Activated T-cell treated with anti-CD3 and anti-CD28 coated beads for 4 hours (primary cell): ENCODE measurements at places on chromosomes 12 and 14.

DNA sequence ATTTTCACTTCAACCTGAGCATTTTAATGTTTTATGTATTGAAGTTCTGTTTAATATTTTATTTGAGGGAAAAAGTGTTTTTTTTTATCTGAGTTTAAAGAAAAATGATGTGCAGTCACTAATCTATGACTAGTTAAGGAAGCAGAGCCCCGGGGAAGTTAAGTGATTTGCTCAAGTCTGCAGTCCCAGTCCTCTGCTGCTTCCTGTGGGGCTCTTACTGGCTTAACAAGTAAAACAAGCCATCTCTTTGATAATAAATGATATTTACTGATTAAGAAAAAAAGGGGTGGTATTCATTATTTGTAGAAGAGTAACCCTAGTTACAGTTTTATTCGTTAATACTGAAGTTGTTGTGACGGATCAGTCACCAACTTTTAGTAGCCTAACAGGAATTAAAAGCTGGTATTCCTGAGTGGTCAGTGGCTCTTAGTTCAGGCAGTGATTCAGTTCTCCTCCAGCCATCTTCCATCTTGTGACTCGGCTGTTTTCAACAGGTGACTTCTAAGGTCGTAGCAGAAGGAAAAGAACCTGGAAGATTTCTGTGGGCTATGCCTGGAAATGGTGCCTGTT lies 21.7 kb downstream of the BICDL1 start:
- DNase-seq: no peak

GRCh38 chr12:91326058-91327027 lies 143.7 kb upstream of the DCN start:
- peak; percentile 27 for DNase-seq

GRCh38 chr12:496736-497135 lies 37.0 kb downstream of the B4GALNT3 start:
- no peak for DNase-seq

GRCh38 chr14:86055512-86056075 lies 525.6 kb downstream of the FLRT2 start:
- no peak for DNase-seq

GRCh38 chr14:54332490-54332889 lies 64.3 kb upstream of the CDKN3 start:
- no peak for DNase-seq

DNA sequence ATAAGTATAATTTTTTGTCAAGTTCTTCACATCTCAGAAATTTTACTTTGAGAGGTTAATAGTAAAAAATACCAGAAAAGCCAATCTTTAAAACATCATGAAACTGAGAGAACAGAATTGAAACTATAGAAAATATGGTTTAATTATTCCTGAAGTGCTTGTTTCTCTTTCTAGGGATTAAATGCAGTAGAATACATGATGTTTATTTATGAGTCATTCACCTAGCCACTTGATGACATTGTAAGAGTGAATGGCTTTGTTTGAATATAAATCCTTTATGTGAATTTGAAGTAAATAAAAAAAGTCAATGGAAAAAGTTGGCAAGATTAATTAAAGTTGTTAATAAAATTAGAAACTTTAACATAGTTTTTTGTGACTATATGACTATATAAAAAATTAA lies 48.4 kb downstream of the KTN1 start:
- DNase-seq: no peak

- DNase-seq: no peak
Observed at GRCh38 chr14:90569201-90569600, 172.4 kb downstream of the CALM1 start.

DNA sequence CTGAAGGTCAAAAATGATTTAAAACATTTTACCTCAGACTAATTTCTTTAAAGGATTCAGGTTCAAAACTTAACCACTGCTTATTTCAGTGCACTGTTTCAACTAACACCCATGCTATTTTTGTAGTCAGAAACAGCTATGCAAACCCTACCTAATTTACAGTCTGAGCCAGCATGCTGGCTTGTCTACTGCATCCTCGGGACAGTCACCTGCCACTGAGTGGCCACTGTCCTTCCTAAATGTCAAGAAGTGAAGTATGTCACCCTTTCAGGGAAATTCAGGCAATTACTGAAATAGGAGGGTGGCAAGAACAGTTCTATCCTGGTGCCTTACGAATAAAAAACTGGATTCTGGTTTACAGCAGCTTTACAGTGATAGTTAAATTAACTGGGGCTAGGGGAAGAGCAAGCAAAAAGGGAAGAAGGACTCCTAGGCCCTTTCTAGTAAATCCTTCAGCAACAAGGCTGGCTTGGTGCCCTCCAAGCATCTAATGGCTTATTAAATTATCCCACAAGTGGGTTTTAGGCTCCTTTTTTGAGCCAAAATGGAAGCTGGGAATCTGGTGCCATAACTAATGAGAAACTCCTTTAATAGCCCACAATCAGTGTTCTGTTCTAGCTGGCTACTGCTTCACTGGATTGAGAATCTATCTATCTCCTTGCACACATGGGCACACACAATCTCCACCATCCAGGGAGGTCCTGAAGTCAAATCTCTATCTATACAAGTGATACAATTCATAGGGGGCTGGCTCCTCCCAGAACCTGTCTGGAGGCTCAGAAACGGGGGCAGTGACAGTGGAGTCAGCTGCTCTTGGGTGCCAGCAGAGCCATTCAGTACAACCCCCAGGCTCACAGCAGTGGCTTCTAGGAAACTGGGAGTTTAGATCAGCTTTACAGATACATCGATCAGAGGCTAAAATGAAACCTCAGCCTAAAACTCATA lies 43.4 kb downstream of the SH2B3 start:
- no peak for DNase-seq

DNA sequence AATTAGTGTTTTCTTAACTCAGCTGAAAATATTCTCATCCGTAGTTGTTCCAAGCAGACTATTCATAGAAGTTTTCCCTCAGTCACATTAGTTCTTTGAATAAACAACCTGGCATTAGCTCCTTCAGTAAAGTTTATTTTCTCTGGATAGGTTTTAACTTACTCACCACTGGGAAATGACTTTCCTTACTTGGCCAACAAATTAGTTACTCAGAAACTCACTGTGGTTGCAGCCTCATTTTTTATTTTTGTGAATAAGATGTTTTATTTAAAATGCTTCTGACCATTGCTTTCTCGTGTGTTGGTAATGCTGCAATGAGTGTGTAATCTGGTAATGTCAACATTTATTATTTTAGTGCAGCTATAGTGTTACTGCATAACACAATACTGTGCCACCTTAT lies 74.9 kb downstream of the NOVA1 start:
- DNase-seq: no peak

DNA sequence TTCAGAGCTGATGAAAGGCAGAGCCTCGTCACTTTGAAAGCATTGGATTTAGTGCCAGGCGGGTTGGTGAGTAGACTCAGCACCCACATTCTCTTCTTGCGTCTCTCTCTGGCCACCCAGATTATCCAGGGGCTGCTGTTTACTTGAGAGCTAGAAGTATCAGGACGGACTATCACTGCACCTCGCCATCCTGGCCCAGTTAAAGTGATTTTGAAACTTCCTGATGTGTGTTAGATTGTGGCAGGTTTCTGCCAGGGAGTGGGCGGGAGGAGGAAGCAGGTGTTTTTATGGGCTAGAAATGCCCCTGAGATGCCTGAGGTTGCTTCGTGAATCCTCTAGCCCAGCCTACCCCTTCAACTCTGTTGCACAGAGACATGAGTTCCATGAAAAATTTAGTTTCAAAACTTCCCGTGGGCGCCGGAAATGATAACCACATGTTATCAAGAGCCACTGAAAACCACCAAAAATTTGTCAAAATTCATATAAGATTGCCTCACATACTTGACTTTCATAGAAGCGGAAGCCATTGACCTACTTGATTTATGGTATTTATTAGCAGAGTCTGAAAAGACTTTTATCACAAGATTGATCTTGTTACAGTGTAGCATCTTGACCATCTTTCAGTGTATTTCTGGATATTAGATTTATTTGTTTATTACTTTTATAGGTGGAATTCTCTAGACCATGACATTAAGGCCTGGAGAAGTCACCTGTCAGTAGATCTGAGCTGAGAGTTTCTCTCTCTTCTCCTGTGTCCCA lies 466.0 kb downstream of the RAD51B start:
- peak; percentile 54 for DNase-seq

- no peak for DNase-seq
Observed at GRCh38 chr12:11642785-11643184, 6.7 kb upstream of the ETV6 start.

DNA sequence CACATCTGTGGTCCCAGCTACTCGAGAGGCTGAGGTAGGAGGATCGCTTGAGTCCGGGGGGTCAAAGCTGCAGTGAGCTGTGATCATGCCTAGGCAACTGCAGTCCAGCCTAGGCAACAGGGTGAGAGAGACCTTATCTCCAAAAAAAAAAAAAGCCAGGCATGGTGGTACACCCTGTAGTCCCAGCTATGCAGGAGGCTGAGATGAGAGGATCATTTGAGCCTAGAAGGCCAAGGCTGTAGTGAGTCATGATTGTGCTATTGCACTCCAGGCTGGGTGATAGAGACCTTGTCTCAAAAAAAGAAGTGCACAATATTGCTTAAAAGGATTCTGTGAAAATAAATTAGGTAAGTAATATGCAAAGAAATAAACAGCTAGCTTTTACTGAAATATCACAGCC lies 17.0 kb downstream of the NAA25 start:
- no peak for DNase-seq

- no peak for DNase-seq
Observed at GRCh38 chr14:102189874-102190273, 50.2 kb downstream of the WDR20 start.

- no peak for DNase-seq
Observed at GRCh38 chr12:5648692-5649359, 216.9 kb downstream of the NTF3 start.

- DNase-seq: no peak
Observed at GRCh38 chr14:55781046-55781445, 201.0 kb downstream of the KTN1 start.

DNA sequence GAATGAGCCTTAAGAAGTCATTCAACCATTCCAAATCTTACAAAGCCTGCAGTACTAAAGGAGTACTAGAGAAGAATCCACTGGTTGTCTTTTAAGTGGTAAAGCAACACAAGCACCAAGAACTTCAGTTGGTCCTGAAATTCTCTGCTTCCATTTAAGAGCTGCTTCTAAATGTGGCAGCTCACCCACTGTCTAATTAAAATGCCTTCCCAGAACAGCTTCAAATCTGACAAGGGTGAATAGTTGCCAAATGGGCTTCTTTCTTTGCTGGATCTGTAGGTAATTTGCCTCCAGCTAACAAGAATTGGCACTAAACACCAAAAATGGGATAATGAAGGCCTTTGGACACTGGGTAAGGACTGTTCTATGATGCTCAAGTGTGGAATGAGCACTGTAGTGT lies 72.2 kb upstream of the NAP1L1 start:
- no peak for DNase-seq

GRCh38 chr14:82411298-82411697 lies 877.6 kb upstream of the SEL1L start:
- no peak for DNase-seq

GRCh38 chr14:55438066-55438683 lies 2.2 kb downstream of the TBPL2 start:
- DNase-seq: no peak

DNA sequence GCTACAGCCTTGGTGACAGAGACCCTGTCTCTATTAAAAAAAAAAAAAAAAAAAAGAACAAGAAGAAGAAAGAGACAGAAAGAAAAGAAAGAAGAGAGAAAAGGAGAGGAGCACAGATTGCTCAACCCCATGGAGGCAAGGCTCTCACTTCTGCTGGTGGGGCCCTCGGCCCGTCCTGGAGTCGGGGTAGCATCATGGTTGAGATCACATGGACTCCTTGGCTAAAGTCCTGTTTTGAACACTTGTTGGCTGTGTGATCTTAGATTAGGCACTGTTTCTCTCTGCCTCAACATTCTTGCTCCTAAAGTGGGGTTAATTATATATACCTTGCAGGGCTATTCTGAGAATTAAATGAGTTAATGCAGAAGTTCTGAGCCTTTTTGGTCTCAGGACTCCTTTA lies 207.7 kb downstream of the CACNA1C start:
- DNase-seq: no peak

GRCh38 chr14:67492538-67492937 lies 4.0 kb upstream of the TMEM229B start:
- no peak for DNase-seq

DNA sequence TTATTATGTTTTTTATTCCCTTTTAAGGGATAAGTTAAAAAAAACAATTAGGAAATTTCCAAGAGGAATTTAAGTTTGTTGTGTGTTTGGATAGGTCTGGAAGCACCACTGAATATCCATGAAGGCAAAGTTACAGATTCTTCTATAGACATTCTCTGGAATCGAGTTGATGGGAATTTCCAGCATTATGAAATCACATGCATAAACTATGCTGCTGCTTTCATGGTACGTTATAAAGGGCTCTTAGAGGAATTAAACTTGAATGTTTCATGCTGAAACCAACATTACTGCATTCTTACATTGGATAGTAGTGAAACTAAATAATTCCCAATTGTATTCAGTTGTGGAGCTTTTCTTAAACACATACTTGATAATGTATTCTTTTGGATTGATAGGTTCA lies 21.5 kb upstream of the PTPRQ start:
- DNase-seq: no peak

- DNase-seq: no peak
Observed at GRCh38 chr14:70893858-70894291, 13.4 kb upstream of the PCNX1 start.

- no peak for DNase-seq
Observed at GRCh38 chr14:68522510-68523325, 270.1 kb downstream of the ZFP36L1 start.

- DNase-seq: no peak
Observed at GRCh38 chr12:52254965-52255751, 19.3 kb upstream of the KRT86 start.

DNA sequence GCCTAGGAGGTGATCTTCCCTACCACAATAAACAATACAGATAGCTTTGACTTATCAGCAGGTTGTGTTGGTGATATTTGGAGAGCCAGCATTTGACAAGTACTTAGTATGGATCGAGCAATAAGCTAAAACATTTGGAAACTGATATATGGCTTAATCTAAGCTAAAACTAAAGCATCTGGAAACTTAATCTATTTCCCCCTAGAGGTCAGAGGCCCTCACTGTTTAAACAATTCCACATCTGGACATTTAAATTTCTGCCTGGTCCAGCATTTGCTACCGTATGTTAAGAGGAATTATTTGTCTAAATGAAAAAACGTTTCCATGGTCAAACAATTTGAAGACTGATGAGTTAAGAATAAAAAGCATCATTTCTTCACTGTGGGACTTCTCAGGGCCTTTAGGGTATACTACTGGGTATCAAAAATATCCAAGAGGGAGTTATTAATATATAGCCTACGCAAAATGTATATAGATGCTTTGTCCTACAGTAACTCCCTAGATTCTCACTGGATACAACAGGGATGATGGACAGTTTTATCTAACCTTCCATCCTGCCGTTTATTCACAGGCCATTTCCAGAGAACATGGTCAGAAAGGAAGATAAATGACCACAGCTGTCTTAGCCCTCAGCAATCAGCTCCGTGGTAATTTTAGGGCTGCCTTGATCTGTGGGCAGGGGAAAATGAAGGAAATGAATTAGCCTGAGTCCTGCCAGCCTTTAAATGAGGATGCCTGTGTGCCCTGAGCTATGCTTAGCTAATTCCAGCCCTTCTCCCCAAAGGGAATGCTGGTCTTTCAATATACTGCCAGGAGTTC lies 135.4 kb upstream of the NUDT4 start:
- DNase-seq: no peak

- no peak for DNase-seq
Observed at GRCh38 chr14:59320361-59320760, 131.9 kb downstream of the DAAM1 start.
